ENCODE measurements at places on chromosomes 7 and 10.

DNA sequence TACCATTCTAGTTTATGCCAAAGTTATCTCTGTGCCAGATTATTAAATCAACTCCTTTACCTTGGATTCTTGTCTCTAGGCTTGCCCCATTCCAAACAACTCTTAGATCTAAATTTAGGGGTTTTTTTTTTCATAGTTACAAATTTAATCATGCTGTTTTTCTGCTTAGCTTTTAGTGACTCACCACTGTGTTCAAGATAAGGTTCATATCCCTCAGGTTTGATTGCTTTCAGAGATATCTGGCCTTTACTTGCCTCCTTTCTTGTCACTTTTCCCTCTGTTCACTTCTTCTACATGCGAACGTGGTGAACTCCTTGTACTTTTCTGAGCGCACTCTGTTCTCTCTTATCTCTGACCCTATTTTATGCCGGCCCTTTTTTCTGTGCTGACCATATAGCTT is 78.2 kb downstream of the VPS50 start:
- DNase-seq, result no peak

DNA sequence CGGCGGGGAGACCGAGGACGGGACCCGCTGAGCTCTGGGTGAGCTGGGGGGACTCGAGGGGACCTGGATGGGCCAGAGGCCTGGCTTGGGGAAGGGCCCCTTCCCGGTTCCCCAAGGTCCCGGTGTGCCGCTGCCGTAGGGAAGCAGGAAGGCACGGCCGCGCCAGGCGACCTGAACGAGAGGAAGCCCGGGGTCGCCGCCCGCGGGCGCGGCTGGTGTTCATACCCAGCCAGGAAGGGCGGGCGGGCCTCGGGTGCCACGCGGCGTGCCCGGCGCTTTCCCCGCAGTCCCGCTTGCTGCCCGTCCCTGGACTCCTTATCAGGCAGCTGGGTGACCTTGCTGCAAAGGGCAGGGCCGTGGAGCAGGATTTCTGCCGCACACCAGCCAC is 38.0 kb downstream of the ZNF777 start:
- DNase-seq, result peak; percentile 35

GRCh38 chr7:36615852-36616540 is 108.3 kb downstream of the AOAH start:
- no peak for DNase-seq

DNA sequence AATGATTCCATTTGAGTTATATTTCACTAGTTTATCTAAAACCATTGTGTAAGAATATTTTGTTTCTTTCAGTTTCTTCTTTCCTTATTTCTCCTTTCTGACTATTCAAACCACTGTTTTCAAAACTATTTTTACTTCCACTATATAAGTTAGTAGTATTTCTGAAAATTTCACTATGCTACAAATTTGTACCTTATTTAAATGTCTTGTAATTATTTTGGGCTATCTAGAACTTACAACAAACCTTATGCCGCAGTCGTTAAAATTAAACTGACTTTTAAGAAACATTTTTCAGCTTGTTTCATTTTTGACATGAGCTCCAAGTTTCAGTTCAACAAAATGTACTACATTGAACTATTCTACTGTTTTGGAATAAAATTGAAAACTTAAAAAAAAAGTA is 1.8 kb downstream of the TFEC start:
- DNase-seq, result no peak

- DNase-seq, result no peak
These were observed 572.8 kb downstream of the REEP3 start for GRCh38 chr10:64093946-64094535.

DNA sequence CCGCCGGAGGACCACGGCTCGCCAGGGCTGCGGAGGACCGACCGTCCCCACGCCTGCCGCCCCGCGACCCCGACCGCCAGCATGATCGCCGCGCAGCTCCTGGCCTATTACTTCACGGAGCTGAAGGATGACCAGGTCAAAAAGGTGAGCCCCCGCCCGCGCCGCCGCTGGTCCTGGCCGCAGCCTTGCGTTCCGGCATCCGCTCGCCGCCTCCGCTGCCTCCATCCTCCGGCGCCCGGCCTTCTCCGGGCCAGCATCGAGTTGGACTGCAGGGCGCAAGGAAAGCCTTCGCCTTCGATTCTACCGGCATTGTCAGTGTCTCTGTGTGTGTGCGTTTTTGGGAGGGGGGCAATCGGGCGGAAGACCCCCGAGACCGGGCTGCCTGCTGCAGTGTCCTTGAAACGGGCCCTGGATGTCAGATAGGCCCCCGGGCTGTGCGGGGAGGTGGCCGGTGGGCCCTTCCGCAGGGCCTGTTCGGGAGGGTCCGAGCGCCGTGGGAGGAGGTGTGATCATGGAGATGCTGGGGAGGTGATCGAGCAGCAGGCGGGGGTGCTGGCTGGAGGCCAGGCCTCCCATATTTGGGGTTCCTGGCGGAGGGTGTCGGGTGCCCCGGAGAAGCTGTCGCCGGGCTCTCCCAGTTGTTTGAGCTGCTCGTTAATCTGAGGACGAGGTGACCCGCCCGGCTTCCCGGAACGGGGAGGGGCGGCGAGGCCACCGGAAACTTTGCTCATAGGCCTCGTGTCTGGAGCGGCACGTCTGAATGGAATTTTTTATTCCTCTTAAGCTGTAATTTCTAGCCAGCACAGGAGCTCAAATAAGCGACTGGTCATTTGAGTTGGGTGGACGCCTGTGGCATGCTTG is 40.8 kb downstream of the HK1 start:
- DNase-seq, result peak; percentile 74

DNA sequence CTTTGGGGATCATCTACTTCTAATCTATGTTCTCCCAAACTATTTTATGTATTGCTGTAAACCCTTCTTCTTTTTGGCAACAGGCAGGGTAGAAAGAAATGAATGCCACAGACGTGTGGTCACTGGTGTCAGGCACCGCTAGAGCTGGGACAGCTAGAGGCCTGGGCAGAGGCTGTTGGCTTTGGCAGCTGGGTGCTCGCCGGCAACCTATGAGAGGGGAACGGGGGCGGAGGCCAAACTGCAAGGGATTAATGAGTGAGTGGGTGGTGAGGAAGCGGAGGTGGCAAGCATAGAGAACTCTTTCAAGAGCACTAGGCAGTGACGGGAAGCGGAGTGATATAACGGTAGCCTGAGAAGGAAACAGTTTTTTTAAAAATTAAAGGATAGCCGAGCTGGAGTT is 78.5 kb downstream of the CREB5 start:
- no peak for DNase-seq

- peak; percentile 27 for DNase-seq
These were observed 3.1 kb downstream of the PCOLCE start for GRCh38 chr7:100604976-100605911.

DNA sequence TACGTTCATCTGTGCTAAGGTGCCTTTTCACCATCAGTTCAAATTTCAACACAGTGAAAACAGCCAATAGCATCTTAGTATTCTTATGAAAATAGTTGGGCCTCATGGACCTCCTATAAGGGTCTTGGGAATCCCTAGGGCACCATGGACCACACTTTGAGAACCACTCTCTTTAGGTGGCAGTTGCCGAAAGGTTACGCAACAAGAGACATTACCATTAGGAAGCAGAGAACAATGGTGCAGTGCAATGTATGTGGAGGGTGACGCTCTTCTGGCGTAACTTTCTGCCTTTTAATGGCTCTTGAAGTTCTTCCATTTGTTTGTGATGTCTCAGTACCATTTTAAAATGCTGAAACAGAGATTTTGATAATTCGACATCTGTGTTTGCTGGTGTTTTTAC is 131.1 kb downstream of the CNNM2 start:
- no peak for DNase-seq
